RPMI8226 (cell line): ENCODE measurements at places on chromosomes 7 and 10.

DNA sequence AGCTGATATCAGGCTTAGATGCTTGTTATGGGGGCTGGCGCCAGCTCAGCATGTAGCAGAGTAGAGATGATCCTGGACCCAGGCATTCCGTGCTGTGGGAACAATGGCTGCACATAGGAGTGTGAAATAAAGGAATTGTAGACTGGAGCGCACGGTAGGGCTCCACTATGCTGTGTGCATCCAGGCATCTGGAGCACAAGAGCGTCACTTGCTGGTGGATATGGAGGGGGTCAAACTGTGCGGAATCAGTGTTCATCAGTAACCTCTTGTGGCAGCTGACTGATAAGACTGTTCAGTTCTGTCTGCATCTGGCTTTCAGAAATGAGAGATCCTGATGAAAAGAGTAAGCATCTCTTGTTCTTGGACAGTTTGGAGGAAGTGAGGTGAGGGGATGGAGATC lies 55.8 kb downstream of the ZNF503 start:
- DNase-seq: no peak

DNA sequence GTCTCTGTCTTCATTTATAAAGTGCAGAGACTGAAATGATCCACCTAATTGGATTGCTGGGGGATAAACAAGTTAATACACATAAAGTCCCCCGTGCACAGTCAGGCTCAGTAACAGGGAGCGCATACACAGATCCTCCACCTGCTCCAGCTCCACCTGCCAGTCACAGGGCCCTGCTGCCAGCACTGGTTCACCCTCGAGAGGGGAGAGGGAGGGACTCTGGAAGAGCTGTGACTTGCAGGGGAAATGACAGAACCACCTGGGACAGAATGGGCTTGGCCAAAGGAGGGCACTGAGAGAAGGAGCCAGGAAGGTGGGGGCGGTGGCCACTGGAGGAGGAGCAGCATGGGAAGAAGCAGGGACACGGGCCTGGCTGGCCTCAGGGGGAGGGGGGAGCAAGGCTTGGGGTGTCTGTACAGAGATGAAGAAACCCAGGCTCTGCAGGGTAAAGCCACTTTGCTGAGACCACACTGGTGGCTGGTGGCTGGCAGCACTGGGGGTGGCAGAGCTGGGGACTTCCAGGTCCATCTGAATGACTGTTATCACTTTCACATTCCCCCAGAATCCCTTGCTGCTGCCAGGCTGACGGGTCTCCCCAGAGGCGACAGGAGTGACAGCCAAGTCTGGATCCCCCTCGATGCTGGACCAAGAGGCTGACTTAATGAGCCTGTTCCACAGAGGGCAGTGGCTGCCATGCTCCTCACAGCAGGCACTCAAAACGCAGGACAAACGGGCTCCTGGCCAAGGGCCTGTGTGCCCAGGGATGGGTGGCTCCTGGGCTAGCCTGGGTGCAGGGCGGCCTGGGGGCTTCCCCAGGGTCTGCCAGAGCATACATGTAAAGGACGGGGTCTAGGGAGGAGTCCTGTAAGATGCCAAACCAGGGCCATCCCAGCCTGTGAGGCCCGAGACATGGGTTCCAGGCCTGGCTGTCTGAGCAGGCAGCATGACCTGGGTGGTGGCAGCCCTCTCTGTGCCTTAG lies 151.1 kb downstream of the SH3PXD2A start:
- DNase-seq: no peak

DNA sequence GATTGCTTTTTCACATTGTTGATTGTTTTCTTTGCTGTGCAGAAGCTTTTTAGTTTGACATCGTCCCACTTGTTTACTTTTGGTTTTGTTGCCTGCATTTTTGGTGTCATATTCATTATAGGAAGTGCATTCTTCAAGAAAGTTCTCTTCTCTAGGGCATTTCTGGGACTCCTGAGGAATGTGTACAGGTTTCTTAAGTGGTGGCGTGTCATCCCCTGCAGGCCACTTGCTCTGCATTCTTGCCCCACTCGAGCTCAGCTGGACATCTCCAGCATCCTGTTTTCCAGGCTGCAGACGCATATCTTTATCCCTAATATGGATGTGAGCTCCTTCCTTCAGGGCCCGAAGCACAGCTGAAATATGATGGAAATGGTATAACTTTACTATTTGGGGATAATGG lies 255.6 kb upstream of the HABP2 start:
- DNase-seq: no peak

GRCh38 chr7:42493436-42494198 lies 256.6 kb upstream of the GLI3 start:
- peak; percentile 50 for DNase-seq

- DNase-seq: no peak
Measured at GRCh38 chr10:49739426-49739825, 22.7 kb downstream of the OGDHL start.

GRCh38 chr7:106795084-106795876 lies 69.8 kb upstream of the PIK3CG start:
- no peak for DNase-seq

DNA sequence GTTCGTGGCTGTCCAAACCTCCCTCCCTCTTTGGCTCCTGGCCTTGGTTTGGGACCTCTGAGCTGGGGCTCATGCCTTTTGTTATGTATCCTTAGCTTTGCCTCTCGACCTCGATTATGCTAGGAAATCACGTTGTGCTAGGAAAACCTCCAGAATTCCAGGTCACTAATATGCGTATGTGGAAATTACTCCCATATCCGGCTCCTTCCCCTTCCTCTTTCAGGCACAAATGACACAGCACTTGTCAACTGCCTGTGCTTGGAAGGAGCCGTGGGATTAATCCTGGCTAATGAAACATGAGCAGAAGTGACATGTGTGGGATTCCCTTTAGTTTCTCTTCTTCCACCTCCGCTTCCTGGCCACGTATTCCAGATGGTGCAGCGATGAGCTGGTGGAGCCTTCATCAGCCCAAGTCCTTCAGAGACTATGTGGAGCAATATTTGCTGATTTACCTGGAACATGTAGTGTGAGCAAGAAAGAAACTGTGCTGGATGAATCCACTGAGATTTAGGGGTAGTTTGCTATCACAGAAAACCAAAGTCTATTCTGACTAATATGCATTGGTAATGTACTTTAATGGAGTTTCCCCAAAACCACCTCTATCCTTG lies 149.2 kb downstream of the REEP3 start:
- DNase-seq: no peak

- DNase-seq: no peak
Measured at GRCh38 chr7:151176401-151176800, 8.9 kb upstream of the GBX1 start.
